ENCODE measurements at places on chromosomes 6 and 20.

DNA sequence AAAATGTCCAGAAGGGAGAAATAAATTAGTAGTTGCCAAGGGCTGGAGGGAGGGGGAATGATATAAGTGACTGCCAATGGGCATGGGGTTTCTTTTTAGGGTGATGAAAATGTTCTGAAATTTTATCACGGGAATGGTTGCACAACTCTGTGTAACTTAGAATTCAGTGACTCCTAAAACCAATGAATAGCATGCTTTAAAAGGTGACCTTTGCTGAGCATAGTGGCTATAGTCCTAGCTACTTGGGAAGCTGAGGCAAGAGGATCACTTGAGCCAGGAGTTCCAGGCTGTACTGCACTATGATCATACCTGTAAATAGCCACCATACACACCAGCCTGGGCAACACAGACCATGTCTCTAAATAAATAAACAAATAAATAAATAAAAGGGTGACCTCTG lies 109.0 kb downstream of the ATG5 start:
- DNase-seq = no peak

DNA sequence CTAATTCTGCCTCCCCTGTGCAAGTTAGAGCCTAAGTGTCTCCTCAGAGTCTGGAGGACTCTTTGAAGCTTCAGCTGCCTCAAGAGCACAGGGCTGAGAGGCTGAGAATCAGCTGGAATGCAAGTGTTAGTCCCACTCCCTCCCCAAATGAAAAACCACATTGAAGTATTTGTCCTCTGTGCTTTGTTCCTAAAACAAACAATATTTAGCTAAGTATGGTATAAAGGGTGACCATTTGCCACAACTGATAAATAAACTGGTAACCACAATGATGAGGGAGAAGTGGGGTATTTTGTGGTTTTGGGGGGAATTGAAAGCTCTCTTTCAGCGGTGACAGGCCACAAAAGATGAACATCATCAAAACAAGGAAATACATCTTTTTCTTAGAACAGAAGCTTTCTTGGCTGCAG lies 91.7 kb upstream of the HDDC2 start:
- DNase-seq = no peak

- no peak for DNase-seq
Observed at GRCh38 chr6:15995493-15995892, 133.4 kb upstream of the MYLIP start.

DNA sequence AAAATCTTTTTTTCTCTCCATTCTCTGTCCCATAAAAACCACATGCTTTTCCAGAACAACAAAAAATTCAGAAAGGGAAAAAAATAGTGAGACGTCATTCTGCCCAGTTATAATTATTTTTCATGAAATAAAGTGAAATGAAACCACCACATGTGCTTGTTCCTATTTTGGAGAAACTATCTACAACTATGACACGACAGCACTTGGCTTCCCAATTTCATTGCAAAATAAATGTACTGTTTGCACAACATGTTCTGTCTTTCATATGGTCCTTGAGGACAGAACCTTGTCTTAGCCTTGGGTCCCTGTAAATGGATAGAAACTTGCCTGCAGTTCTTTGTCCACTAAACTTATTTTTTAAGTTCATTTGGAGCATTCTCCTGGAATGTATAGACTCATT lies 5.6 kb upstream of the MAN1A1 start:
- DNase-seq = no peak

GRCh38 chr6:63640062-63640461 lies 4.5 kb downstream of the PHF3 start:
- no peak for DNase-seq

- peak; percentile 41 for DNase-seq
Observed at GRCh38 chr20:54622333-54623295, 147.2 kb downstream of the DOK5 start.

DNA sequence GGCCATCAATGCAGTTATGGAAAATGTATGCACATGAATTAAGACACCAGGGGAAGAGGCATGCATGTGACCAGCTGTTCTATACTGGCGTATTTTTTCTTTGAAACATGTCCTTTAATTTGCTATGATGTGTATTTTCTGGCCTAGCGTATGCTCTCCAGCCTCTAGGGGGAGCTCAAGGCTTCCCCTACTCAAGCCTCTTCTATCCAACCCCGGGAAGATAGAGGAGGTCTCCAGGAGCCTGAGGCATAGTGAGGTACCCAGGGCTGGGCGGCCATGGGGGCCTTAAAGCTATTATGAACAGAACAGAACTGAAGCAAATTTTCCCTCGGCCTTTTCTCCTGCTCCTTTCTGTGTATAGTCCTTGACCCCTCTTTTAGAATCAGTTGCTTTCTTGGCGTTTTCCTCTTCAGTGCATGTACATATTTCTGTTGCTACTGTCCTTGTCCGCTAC lies 528.9 kb downstream of the MAFB start:
- DNase-seq = peak; percentile 89

DNA sequence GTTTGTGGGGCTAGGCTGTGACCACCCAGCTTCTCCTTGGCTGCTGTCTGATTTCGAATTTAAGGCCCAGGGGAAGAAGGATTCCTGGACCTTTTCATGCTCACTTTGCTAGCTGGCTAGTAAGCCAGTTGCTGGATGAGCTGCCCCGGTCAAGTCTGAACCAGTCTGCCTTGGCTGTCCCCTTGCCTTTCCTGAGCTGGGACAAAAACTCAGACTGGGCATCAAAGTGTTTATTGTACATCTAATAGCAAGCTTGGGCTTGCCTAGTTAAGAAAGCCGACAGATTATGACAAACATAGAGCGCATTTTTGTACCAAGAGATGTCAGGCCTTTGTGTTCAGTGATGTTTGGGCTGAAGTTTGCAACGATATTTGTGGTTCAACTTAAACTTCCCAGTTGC lies 750 bp upstream of the PAK5 start:
- DNase-seq = no peak

- no peak for DNase-seq
Observed at GRCh38 chr6:134015719-134016557, 36.5 kb downstream of the SLC2A12 start.

DNA sequence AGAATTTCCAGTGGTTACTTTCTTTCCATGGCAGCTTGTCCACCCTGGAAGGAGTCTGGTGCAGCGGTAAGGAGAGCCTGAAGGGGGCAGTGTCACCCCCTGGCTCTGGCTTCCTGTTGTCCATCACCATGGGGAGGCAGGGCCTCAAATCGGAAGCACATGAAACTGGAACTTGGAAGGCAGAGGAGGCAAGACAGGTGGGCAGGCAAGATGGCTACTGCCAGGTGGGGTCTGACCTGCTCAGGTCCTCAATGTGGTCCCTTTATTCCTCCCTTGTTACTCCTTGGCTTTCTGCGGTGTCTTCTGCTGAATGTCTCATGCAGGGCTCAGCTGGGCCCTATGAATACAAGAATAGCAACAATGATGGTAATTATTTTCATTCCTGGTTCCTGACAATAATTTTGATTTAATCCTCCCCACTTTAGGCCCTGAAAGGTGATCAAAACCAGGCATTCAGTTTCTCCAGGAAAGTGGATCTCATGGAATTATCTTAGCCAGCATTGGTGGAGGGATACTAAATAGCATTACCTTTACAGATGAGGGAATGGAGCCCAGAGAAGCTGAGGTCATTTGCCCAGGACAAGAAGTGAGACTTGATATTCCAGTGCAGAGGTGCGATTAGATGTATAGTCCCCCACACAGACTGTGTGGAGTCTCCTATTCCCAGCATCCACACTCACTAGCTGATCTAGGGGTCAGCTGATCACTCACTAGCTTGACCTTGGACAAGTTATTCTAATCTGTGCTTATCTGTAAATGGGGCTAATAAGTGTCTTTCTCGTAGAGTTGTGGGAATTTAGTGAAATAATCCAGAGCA lies 17.6 kb upstream of the SNAI1 start:
- DNase-seq = peak; percentile 58

- no peak for DNase-seq
Observed at GRCh38 chr6:13689511-13690256, 22.0 kb downstream of the RANBP9 start.

GRCh38 chr6:138517635-138518034 lies 18.3 kb upstream of the NHSL1 start:
- peak; percentile 53 for DNase-seq

DNA sequence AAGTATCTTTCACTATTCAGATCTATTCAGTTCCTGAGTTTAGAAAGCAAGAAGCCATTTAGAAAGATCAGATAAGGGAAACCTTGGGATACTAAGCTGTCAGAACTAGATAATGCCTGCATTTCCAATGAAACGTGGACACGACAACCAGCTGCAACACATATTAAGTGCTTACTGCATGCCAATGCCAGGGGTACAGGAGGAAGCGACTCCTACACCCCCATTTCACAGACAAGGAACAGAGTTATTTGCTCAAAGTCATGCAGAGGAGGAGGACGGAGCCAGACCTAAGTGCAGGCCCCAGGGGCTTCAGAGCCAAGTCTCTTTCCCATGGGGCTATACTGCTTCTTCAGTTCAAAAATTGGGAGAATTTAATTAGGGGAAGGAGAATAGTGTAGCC lies 62.4 kb downstream of the PREX1 start:
- DNase-seq = no peak

- no peak for DNase-seq
Observed at GRCh38 chr20:53077373-53078205, 105.4 kb downstream of the TSHZ2 start.

- no peak for DNase-seq
Observed at GRCh38 chr6:158832026-158832425, 12.9 kb upstream of the EZR start.

DNA sequence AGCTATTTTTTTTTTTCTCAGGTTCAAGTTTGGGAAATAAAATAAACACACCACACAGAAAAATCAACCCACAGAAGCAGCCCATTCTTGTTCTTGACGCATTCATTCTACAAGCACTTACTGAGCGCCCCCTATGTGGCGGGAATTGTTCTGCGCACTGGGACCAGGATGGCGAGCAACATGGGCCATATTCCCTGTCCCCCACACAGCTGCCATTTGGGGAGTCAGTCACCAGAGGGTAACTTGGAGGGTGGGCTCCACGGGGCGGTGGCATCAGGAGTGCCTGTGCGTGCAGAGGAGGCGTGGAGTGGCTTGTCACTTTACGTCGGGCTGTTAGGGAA lies 185.0 kb upstream of the PDE10A start:
- DNase-seq = no peak

DNA sequence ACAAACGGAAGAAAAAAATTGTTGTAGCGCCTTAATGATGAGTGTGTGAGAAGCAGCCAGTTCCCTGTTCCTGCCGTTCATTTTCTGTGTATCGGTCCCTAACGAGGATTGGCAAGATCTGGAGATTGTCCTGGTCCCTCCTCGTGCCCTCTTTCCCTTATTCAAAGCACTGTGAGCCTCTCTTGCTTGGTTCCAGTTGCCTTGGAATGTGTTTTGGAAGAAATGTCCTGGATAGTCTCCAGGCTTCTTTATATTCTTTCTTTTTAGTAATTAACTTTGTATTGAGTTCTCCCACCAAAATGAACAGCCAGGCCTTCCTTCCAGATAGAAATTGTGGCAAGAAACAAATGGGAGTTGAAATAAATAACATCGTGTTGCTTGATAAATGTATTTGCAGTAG lies 348.3 kb downstream of the CDH26 start:
- no peak for DNase-seq

- no peak for DNase-seq
Observed at GRCh38 chr20:32445539-32446273, 87.6 kb downstream of the ASXL1 start.

DNA sequence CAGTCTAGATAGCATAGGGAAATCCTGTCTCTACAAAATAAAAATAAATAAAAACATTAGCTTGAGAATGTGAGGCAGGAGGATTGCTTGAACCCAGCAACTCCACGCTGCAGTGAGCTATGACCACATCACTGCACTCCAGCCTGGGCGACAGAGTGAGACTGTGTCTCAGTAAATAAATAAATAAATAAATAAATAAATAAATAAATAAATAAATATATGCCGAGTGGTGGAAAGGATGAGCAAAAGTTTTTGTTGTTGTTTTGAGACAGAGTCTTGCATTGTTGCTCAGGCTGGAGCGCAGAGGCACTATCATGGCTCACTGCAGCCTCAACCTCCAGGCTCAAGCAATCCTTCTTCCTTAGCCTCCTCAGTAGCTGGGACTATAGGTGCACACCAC lies 53.4 kb downstream of the TFAP2A start:
- DNase-seq = no peak

DNA sequence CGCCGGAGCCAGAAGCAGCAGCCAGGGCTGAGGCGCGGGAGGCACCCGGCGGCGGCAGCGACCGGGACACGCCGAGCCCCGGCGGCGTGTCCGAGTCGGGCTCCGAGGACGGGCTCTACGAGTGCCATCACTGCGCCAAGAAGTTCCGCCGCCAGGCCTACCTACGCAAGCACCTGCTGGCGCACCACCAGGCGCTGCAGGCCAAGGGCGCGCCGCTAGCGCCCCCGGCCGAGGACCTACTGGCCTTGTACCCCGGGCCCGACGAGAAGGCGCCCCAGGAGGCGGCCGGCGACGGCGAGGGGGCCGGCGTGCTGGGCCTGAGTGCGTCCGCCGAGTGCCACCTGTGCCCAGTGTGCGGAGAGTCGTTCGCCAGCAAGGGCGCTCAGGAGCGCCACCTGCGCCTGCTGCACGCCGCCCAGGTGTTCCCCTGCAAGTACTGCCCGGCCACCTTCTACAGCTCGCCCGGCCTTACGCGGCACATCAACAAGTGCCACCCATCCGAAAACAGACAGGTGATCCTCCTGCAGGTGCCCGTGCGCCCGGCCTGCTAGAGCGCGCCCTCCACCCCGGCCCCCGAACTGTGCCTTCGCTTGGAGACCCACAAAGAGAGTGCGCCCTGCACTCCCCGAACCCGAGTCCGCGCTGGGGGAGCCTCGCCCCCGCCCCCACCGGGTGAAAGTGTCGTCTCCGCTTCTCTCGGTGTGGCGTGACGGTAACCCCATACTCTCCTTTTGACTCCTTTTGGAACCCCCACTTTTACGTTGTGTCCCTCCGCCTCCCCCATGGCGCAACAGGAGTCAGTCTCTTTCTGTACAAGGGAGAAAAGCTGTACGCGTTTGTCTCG lies 1.6 kb downstream of the INSM1 start:
- no peak for DNase-seq

GRCh38 chr6:74289884-74290283 lies 593.9 kb downstream of the CD109 start:
- DNase-seq = no peak

- DNase-seq = no peak
Observed at GRCh38 chr6:118672678-118673077, 21.3 kb upstream of the CEP85L start.

DNA sequence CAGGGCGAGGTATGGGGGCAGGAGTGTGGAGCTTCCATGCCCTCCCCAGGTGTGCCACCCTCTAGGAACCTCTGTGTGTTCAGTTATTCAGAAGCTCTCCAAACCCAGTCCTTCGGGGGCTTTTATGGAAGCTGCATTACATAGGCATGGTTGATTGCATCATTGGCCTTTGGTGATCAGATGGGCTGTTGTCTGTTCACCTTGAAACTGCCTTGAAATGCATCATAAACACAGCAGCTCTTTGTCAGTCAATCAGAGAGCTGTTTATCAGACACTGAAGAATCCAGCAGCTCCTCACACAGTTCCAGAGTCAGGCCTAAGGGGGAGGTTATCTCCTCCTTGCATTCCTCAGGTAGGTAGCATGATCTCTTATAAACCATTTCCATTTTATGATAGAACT lies 62.4 kb downstream of the E2F3 start:
- no peak for DNase-seq

- no peak for DNase-seq
Observed at GRCh38 chr20:17822039-17822438, 122.3 kb downstream of the BANF2 start.

- DNase-seq = no peak
Observed at GRCh38 chr20:376750-377149, 3.8 kb upstream of the TRIB3 start.
